ENCODE measurements at places on chromosomes 12 and 14.

- no peak for DNase-seq
These were observed 156.3 kb downstream of the ZFP36L1 start for GRCh38 chr14:68636597-68636996.

DNA sequence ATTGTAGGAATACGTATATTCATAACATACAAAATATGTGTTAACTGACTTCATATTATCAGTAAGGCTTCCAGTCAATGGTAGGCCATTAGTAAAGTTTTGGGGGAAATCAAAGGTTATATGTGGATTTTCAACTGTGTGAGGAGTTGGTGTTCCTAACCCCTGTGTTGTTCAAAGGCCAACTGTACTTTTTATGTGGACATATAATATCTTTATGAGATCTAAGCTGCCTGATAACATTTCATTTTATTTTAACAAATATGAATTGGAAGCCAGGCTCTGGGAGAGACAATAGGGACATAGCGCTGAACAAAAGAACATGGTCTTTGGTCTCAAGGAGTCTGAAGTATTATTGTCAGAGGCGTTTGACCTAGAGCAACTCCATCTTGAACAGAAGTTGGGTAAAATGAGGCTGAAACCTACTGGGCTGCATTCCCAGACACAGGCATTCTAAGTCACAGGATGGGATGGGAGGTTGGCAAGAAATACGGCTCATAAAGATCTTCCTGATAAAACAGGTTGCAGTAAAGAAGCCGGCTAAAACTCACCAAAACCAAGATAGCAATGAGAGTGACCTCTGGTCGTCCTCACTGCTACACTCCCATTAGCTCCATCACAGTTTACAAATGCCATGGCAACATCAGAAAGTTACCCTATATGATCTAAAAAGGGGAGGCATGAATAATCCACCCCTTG, 147.2 kb downstream of the KSR2 start:
- no peak for DNase-seq

- no peak for DNase-seq
These were observed 381.4 kb downstream of the ETNK1 start for GRCh38 chr12:23006413-23006812.

- DNase-seq, result no peak
These were observed 210.3 kb downstream of the IPO8 start for GRCh38 chr12:30485230-30485890.

GRCh38 chr14:39241637-39242036, 7.9 kb downstream of the MIA2 start:
- no peak for DNase-seq

GRCh38 chr14:42057111-42057510, 450.4 kb downstream of the LRFN5 start:
- DNase-seq, result no peak

DNA sequence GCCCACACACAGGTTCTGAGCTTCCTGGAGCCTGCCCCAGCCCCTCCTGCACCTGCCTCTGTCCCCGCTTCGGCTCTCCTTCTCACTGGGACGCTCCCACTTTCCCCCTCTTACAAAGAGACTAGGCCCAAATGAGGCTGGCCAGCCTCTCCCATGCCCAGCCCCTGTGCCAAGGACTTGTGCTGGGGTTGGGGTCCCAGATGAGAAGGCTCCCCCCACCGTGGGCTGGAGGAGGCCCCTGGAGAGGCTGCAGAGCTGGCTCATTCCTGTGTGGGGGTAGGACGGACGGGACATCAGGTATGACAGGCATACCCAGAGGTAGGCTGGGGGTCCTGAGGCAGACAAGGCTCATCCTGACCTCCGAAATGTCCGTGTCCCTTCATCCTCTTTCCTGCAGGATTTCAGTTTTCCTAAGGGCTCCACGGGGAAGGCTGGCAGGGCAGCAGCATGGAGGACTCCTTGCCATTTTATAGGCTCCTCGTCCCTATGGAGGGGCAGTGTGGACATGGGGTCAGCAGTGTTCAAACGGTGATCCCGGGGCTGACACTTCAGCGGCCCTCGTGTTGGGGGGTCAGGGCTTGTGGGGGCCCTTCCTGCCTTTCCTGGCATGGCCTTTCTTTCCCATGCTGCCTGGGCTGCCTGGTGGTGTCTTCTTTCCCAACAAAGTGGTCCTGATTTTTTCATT, 49.1 kb upstream of the MEG3 start:
- no peak for DNase-seq

DNA sequence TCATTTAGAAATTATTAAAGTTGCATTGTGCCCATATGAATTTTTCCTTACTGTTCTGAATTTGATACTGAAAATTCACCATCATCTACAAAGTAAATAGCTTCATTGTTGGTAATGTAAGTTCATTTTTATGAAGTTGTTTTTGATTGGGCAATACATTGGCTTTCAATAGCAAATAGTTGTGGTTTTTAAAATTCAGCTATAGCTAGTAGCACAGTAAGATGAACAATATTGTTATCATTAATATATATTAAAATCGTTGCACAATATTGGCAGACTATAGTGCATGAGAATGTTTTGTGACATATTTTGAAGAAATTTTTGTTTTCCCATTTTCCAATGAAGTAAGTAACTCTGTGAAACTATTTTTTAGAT, 575.0 kb downstream of the PRKD1 start:
- no peak for DNase-seq

DNA sequence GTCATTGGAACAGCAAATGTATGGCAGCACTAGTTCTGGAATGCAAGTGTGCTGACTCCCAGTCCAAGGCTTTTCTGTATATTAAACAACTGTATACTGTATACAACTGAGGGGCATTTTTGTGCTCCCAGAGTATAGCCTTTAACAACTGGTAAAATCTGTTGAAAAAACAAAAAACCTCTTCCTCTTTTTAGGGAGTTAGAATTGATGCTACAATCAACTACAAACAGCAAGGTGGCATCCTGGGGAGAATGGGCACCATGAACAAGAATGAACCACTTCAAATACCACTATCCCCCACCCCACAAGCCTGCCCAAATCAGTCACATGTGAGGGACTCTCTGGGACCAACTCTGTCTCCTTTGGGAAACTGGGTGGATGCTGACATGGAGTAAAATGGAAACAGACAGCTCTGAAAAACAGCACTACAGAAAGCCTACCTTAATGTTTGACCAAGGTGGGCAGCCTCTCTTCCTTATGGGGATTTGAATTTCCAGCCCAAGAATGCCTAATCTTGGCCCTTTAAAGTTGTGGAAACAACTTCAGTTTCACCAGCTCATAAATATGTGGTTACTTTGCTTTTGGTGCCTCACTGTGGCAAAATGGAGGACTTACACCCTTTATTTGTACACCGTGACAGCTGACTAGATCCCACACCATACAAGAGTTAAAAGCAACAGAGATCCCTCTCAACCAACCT, 7.5 kb downstream of the VTI1B start:
- DNase-seq, result peak; percentile 12

GRCh38 chr12:12983420-12984035, 16.5 kb downstream of the HEBP1 start:
- peak; percentile 38 for DNase-seq

GRCh38 chr12:40016980-40017379, 88.9 kb downstream of the SLC2A13 start:
- no peak for DNase-seq

DNA sequence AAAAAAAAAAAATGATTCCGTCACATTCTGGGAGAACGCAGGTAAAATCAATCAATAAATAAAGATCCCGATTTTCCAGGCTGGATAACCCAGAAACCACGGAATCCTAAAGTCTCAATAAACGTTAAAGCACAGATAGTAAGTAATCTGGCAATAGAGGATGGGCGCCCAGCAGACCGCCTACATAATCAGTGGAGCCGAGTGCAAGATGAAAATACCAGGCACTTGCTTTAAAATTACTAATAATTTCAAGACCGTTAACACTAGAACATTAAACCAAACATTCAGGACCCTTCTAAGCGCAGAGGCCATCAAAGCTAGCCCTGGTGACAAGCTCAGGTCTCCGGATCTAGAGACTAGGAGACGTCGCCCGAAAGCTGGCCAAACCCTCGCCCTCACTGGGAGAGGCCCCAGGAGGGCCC, 1.2 kb upstream of the DCAF11 start:
- DNase-seq, result no peak

GRCh38 chr14:61125041-61125866, 144.2 kb downstream of the SLC38A6 start:
- DNase-seq, result no peak

DNA sequence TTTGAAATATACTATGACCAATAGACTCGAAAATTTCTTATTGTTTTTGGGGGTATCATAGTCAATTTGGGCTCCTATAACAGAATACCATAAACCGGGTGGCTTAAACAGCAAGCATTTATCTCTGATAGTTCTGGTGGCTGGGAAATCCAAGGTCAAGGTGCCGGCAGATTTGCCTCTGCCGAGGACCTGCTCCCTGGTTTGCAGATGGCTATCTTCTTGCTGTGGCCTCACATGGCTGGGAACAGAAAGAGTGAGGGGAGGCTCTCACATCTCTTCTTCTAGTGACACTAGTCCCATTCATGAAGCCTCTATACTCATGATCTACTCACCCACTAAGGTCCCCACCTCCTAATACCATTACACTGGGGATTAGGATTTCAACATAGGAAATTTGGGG, 70.7 kb downstream of the BORCS5 start:
- DNase-seq, result no peak

DNA sequence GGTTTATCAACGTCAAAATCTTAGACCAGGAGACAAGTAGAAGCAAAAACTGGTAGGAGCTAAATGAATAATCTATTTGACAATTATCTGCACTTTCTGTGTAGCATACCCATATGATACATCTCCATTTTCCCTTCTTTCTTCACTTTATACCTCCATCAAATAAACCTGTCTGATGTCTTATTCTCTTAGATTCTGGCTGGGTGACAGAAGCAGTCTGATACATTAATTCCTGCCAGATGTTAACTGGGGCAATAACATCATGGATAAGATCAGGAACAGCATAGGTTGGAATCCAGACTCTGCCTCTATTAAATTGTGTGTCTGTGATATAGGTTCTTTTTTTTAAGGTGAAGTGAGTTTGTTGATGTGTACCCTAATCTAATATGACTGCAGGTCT, 11.7 kb upstream of the RERG start:
- DNase-seq, result no peak

GRCh38 chr12:48980953-48981756, 3.0 kb downstream of the WNT1 start:
- DNase-seq, result no peak

GRCh38 chr14:61498303-61498702, 176.9 kb downstream of the PRKCH start:
- DNase-seq, result no peak

DNA sequence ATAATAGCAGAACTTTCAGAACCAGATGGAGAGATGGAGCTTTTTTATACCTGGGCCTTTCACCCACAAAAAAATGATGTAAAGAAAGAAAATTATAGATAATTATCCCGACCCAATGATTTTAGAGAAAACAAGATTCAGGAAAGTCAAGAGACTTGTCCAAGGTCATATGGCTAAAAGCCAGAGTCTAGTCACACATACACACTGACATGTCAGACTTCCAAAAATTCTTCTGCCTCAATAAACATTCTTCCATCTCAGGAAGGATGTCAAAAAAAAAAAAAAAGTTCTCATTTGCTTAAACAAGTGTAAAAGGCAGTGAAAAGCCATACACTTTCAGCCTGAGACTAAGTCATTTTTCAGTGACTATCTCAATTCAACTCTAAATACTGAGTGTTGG, 116.0 kb downstream of the PRICKLE1 start:
- no peak for DNase-seq

DNA sequence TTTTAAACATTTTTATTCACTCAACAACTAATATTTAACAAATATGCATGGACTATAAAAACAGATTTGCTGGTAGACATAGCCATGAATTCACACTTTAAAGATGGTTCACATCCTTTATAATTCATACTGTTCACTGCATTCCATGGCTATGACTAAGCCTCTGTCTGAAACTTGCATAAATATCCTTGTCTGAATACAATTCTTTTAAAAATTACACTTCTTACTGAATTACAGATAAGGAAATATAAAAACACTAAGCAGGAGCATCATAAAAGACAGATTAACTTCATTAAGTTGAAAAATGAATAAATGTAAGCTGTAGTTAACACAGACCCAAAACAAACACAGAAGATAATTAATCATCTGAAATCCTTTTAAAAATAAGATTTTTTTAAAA, 53.8 kb downstream of the GXYLT1 start:
- no peak for DNase-seq

DNA sequence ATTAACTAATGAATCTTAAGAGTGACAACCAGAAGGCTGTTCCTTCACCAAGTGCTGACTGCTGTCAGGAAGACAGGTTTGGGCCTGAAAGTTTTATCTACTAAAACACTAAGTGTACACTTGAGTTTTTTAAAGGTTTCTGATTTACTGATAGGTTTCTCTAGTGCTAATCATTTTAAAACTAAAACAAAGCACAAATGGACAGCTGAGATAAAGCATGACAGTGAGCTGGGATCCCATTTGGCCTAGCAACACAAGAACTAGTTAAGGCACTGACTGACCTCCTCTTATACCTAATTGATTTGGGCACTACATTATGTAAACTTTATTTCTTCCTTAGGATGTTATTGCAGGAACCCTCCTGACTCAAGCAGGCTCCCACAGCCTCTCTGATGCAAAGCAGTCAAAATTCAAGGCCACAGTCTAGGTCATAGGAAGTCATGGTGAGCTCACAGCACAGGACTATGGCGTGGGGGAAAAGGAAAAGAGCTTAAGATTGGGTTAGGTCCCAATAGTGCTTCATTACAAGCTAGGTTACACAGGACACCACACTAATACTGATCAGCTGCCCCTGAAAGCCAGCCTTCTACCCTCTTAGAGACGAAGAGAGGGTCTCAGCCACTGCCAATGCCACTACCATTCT, 3.5 kb downstream of the STXBP6 start:
- DNase-seq, result no peak

DNA sequence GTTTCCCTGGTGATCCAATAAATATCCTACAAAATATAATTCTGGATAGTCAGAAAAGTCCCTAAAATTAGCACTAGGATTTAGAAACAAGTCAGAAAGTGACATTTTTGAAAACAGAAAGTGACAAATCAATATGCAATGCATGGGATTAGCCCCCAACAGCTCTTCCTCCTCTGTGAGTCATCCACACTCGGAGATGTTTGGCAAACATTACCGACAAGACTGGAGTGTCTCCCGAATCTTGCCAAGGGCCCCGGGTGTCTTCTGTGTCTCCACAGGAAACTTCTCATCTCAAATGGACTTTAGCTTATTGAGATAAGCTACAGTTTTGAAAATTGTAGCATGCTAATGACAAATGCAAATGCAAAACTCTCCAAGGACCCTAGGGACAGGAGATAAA, 398.9 kb upstream of the CCDC196 start:
- no peak for DNase-seq
